ENCODE measurements at places on chromosomes 12 and 14.

DNA sequence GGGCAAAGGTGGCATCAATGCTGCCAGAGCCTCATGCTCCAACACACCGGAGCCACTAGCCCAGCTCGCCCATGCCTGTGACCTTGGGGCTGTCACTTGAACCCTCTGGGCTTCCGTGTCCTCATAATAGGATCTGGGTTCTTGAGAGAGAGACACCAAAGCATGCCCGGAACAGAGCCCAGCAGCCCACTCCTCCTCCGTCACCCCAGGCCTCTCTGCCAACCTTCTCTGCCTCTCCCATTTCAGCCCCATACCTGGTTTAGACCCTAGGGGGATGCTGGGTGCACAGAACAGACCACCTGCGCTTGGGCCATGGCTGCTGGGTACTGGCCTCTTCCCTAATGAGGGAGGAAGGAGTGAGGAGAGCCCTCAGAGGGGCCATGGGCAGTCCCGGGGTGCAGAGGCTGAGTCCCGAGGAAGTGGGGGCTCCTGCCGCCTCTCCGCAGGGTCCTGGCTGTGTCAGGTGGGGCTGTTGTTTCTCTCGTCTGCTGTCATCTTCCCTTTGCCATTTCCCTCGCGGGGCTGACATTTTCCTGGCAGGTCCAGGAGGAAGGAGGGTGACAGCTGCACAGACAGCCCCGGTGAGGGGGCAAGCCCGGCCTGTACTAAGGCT, 172.4 kb upstream of the RTL1 start:
- no peak for DNase-seq

DNA sequence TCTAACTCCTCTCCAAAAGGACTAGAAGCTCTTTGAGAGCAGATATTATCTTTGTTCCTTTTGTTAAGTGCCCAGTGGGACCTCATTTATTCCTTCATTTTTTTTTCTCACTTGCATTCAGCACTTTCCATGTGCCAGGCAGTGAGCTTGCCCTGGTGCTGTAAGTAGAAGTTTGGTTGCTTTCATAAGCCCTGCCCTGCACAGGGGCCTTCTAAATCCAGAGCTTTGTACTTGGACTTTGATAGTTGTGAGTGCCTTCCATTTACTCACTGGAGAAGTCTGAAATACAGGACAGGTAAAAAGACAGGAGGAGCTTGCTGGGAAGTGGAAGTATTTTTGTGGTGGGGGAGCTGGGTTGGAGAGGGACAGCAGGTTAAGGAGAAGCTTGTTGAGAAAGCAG, 56.7 kb upstream of the PTCSC3 start:
- no peak for DNase-seq

GRCh38 chr12:49874142-49874897, 29.4 kb downstream of the FAIM2 start:
- DNase-seq: no peak

GRCh38 chr14:75539561-75540478, 17.6 kb downstream of the BATF start:
- DNase-seq: no peak

- DNase-seq: no peak
Measured at GRCh38 chr12:55515696-55516095, 23.5 kb downstream of the OR6C68 start.

DNA sequence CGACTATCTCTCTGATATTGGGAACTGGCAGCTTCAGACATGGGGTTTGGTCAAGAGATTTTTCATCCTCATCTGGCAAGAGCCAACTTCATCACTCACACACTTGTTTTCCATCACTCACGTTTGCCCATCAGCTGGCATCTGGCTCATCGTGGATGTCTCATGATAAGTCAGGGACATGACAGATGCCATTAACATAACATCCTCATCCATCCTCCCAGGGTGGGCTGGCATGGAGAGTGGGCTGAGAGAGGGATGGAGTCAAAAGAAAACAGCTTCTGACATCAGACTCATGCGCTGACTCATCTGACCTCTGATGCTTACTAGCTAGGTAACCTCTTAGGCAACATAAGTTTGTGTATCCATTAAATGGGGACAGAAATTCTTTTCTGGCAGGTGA, 1.8 kb upstream of the VSX2 start:
- no peak for DNase-seq

DNA sequence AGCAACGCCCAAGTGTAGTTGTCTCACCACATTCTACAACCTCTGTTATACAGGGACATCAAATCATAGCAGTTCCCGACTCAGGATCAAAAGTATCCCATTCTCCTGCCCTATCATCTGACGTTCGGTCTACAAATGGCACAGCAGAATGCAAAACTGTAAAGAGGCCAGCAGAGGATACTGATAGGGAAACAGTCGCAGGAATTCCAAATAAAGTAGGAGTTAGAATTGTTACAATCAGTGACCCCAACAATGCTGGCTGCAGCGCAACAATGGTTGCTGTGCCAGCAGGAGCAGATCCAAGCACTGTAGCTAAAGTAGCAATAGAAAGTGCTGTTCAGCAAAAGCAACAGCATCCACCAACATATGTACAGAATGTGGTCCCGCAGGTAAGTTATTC, 123.0 kb downstream of the ARID2 start:
- DNase-seq: no peak

- no peak for DNase-seq
Measured at GRCh38 chr12:130709971-130710732, 5.9 kb downstream of the RIMBP2 start.

DNA sequence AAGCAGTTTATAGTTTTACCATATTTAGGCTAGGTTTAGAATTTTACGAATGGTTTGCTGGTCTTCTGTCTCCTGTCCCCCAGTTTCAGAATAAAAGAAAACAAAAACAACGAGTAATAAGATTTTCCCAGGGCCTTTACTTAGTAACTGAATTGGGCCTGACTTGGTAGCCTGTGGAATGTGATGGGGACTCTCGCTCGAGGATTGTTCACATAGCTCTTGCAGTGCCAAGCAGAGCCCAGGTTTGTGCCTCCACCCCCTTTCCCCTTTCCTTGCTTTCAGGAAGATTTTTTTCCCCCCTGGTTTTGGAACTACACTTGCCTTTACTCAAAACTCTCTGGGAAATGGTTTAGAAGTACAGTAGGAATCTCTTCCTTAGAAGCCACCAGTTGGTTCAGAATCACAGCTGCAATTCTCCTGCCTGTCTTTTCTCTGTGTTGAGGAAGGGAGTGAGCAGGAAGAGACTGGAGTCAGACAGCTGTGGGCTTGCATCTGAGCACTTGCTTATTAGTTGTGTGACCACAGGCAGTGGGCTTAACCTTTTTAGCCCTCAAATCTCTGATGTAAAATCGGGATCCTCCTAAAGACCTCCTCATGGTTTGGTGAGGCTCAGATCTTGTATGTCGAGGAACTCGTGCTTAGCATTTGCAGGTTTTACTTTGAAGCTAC, 501.2 kb downstream of the PCNX1 start:
- DNase-seq: no peak

DNA sequence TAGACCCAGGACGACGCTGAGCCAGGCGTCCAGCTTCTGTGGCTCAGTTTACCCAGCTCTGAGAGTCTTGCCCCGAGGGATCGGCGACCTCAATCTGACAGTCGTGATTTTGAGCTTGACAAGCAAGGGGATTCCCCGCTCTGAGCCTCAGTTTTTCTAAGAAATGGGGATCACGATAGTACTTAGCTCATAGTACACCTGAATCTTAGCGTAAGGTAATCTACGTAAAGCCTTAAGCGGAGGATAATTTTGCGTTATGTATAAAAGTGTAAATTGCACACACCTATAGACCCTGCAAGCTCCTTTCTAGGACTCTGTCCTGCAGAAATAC, 285 bp downstream of the MVK start:
- no peak for DNase-seq

DNA sequence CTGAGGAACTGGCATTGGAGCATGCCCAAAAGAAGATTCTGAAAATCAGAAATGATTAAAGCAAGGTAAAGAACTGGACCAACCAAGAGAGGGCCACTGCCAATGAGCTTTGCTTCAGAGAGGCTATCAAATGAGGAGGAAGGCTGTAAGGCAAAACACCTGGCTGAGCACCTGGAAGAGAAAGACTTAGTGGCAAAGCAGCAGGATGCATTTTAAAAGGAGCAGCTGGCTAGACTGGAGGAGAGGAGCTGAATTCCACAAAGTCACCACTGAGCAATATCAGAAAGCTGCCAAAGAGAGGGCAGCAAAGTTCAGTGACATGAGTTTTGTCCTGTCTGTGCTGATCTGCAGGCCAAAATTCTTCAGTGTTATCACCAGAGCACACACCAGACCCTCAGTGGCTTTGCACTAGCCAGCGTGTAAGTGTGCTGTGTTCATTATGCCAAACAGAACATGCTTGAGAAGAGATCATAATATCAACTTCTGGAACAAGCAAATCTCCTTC, 338.7 kb downstream of the TRHDE start:
- DNase-seq: no peak

DNA sequence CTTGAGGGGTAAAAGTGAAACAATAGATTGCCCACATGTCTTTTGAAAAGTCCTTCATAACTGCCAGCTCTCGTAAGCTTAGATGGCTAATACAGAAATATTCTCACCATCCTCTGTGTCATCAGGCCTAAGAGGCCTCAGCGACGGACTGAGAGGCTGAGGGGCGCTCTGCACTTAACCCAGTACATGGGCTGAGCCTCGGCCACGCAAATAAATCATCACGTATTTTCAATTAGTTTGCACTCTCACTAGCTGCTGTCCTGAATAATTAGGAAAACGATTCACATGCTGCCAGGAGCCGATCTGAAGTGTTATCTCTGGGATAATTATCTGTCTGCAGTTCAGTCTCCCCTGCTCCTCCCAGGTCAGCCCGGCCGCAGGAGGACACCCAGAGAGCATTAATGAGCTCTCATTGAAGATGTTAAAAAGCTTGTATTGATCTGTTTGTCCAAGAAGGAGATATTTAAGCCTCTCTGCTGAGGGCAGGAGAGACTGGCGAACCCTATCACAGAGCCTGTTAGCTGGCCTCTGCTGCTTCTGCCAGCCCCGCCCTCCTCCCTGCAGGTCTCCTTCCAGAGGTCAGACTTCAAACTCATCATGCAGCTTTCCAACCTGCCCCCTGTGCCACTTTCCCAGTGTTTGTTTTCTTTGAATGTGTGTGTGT, 1051.3 kb downstream of the VRK1 start:
- no peak for DNase-seq

DNA sequence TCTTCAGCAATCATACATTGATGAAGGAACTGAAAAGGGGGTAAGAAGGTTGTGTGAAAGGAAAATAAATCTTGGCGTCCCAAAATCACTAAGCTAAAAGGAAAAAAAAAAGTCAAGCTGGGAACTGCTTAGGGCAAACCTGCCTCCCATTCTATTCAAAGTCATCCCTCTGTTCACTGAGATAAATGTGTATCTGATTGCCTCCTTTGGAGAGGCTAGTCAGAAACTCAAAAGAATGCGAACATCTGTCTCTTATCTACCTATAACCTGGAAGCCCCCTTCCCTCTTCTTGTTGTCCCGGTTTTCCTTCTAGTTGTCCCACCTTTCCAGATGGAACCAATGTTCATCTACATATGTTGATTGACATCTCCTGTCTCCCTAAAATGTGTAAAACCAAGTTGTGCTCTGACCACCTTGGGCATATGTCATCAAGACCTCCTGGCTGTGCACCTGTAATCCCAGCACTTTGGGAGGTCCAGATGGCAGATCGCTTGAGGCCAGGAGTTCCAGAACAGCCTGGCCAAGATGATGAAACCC, 53.1 kb downstream of the RESF1 start:
- DNase-seq: no peak

DNA sequence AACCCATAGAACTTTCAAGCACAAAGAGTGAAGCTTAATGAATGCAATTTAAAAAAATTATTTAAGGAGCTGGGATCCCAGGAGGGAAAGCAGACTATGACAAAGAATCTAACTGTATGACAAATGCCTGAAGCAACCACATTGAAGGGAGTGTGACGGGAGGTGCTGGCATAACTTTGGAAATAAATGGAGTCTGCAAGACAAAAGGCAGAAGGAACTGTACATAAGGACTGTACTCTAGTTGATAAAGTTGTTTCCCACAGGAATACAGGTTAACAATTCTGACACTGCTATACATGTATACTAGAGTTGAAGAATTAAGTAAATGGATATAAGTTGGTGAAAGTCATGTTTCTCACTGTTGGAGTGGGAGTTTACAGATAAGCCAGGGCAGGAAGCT, 41.2 kb upstream of the WSCD2 start:
- no peak for DNase-seq

- no peak for DNase-seq
Measured at GRCh38 chr12:55874443-55874842, 31.7 kb upstream of the MMP19 start.

DNA sequence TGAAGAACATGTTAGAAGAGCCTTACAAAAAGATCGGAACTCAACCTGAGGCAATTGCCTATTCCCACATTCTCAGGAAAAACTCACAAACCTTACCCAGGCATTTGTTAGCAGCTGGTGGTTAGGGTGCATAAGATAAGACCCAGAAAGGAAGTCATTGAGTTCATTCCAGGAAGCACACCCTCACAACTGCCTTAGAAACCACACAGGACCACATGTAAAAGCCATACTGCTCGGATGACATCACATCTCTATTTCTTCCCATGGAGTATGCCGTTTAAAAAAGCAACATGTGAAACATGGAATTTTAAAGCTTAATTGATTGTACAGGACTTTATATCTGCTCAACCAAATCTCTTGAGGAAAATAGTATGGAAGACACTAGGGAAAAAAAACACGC, 411.2 kb downstream of the DAD1 start:
- DNase-seq: no peak

- no peak for DNase-seq
Measured at GRCh38 chr14:50139192-50139591, 22.8 kb upstream of the VCPKMT start.

- DNase-seq: no peak
Measured at GRCh38 chr14:97748616-97749015, 951.4 kb downstream of the VRK1 start.

DNA sequence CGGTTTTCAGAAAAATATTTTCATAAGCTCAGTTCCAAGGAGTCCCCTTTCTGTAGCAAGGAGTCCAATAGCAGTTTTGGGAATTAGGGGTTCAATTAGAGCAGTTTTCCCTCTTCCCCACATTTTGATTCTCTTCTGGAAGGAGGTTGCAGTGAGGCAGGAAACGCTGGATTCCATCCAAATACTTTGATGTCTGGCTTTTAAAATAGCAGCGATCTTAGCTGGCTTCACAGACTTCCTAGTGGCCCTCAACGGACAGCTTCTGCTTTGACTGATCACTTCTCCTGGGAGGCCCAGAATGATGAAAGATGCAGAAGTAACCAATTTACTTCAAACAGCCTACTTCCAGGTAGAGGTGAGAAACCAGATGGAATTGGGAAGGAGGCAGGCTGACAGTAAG, 63.1 kb downstream of the C12orf75 start:
- no peak for DNase-seq

GRCh38 chr12:102144221-102144620, 24.2 kb downstream of the PARPBP start:
- DNase-seq: no peak

- no peak for DNase-seq
Measured at GRCh38 chr14:69319911-69320310, 60.0 kb downstream of the GALNT16 start.

Data from activated T-cell treated with anti-CD3 and anti-CD28 coated beads for 48 hours (primary cell).